Central memory CD4-positive, alpha-beta T cell (primary cell): ENCODE measurements at places on chromosomes 7 and 10.
A peak's percentile ranks its signal among the peaks of the same experiment; 100 is the strongest.

- DNase-seq = no peak
Measured at GRCh38 chr10:22669163-22669711, 45.1 kb downstream of the PIP4K2A start.

- DNase-seq = no peak
Measured at GRCh38 chr7:100191775-100192174, 14.1 kb downstream of the STAG3 start.

DNA sequence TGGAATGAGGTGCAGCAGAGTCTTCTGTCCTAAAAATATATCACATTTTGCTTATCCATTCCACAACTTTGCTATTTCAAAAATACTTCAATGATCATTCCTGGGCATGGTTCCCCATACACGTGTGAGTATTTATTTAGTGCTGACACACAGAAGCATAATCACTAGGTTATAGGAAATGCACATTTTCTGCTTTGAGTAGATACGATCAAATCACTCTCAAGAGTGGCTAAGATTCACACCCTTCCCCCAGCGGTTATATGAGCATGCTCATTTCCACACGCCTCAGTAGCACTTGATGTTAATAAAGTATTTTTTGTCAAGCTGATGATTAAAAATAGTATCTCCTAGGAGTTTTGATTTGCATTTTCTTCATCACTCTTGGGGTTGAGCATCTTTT lies 93.5 kb upstream of the LRRC4 start:
- DNase-seq = no peak

DNA sequence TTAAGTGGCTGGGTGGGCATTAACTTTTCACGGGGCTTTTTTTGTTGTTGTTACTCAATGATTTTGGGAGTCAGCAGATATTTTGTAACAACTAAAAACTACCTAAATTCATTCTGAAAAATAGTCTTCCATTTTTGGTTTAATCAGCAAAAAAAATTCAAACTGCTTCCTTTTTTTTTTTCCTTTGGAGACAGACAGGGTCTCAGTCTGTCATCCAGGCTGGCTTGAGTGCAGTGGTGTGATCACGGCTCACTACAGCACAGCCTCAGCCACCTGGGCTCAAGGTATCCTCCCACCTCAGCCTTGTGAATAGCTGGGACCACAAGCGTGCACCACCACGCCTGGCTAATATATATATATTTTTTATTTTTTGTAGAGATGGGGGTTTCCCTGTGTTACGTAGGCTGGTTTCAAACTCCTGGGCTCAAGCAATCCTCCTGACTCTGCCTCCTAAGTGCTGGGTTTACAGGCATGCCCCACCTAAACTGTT lies 36.5 kb downstream of the SKIDA1 start:
- no peak for DNase-seq

DNA sequence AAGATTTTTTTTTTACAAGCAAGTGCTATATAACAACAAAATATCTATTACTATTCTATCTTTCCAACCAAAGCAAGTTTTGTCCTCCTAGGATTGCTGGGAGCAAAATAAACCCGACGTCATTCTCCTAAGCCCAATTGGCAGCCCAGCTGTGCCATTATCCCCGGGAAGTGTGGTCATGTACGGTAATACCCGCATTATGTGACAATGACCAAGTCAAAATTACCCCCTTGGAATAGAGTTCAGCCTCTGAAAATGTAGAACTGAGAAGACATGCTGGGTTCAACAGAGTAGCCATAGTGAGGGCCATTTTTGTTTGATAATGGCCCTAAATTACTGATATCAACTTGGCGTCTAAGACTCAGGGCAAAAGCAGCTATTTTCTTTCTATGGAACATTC lies 215.5 kb downstream of the LRRTM3 start:
- no peak for DNase-seq

DNA sequence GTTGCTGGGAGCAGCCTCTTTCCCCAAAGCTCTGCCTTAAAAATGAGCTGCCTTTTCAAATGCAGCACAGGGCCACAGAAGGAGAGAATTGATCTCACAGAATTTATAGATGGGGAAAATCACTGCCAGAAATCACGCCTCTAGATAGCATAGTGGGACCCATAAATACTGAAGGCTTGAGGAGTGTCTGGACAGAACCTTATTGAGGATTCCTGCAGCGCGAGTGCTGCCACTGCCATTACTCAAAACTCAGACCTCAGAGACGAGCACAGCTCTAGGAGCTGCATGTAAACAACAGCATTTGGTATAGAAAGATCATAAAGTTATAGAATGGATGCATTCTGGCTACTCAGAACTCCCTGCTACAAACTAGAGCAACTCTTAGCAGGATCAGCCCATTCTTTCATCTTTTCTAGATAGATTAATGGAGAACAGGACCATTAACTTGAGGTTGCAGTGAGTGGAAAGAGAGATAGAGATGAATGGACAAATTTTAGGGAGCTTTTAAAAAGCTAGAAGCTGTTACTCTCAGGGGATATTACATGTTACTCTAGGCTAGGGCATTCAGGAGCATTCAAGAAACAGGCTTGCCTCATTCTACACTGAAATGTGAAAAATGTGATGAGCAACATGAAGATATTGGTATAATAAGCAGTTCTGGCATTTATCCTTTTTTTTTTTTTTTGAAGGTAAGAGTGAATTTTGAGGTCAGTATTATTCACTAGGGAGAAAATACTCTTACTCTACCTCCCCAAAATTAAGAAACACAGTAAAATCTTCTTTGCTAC lies 267.2 kb upstream of the SLC26A5 start:
- DNase-seq = no peak

GRCh38 chr7:146773506-146773905 lies 656.9 kb downstream of the CNTNAP2 start:
- DNase-seq = no peak

DNA sequence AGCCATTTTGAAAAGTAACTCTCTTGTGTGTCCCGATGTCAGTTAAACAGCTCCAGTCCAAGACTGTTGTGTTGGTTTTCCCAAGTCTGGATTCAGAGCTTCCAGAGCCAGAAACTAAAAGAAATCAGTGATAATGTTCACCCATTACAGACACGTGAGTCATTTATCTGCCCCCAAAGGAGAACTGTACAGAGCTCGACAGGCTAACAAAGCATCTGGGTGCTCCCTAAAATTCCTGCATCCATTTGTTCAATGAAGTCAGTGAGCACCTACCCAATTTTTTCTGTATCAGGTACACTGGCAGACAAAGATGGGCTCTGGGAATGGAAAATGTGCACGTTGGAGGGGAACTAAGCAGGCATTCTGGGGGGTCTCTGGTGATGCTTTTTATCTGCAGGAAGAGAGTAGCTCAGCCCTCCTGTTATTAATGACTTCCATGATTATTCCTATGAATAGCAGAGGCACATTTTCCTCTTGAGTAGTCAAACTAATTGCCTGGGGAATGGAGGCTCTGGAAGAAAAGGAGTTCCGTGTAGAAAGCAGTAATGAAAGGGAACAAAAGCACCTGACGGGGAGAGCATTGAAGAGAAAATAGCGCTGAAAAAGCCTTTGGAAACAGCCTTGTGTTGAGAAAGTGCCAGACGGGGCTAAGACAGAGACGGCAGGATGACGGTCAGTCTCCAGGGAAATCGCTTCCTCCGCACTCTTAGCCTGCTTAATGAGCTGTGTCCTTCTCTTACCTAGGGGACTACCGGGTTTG lies 75.3 kb downstream of the GAD2 start:
- DNase-seq = no peak

DNA sequence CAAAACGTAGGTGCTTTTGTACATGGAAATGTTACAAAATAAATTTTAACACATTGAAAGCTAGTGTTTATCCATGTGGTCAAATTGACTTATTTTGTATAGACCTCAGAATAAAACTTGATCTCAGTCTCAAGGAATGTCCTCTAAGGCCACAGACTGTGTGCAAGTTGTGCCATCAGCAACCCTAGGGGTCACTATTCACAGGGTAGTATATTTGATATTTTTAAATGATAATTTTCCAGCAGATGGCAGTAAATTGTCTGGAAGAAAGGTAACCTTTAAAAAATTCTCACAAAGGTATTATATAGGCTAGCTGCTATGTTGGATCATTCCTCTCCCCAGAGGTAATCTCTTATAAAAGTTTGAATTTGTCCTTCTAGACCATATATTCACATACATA lies 12.9 kb upstream of the SNX10 start:
- DNase-seq = no peak

DNA sequence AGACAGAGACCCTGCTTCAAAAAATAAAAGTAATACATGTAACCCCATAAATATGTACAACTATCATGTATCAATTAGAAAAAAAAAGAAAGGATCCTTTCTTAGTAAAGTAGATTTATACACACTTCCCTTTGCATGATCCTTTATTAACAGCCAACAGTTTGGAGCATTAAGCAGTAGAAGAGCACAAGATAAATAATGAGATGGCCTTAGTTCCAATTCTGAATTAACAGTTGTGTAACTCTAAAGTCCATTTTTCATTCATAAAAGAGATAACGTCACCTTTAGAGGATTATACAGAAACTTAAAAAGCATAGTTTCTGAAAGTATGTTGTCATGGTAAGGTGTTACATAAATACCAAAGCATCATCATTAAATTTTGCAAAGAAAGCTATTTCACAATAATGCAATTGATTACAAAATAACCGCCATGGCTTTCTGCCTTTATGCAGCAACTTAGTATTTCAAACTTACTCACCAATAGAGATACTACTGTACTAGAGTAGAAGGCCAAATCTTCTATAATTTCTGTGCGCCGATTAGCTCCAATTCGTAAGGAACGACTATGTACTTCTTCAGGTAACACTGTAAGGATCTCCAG lies 40.3 kb downstream of the TNPO3 start:
- no peak for DNase-seq

DNA sequence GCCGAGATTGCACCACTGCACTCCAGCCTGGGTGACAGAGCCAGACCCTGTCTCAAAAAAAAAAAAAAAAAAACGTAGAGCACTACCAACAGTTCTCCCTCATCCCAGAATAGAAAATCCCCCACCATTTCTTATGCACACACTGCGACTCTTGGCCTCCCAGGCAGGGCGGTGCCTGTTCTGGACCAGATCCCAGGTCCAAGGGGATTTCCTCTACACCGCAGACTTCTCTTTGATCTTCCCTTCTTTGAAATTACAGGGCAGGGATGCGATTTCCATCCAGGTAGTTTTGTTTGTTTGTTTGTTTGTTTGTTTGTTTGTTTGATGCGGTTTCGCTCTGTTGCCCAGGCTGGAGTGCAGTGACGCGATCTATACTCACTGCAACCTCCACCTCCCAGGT lies 91.8 kb downstream of the SEPTIN14 start:
- DNase-seq = no peak

DNA sequence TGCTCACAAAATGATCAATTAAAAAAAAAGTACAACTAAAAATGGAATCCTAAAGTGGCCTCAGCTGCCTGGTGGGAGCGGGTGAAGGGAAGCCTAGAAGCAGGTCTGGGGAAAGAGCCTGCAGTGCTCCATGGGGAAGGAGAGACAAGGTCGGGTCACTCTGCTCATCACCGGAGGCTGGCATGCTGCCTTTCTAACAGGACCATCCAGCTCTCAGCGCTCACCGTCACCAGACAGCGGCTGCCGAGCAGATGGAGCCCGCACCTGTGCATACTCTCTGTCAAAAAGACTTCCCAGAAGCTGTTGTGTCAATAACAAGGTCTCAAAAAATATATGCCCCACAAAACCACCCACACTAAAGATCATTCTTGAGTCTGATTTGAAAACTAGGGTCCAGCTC lies 112.8 kb downstream of the BAMBI start:
- no peak for DNase-seq

DNA sequence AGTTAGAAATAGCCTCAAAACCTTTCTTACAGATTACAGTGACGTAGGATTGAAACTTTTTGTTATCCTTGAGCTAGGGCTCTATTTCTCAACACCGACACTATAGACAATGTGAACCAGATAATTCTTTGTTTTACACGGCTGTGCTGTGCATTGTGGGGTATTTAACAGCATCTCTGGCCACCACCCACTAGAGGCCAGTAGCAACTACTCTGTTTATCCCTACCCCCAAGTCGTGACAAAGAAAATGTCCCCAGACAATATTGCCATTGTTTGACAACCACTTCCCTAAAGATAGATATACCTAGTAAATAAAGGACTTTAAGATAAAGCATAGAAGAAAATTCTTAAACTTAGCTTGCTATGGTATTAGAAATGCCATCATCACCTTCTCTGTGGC lies 359.6 kb downstream of the ARL4A start:
- DNase-seq = no peak

GRCh38 chr10:129101232-129101980 lies 365.6 kb upstream of the MGMT start:
- no peak for DNase-seq

GRCh38 chr7:95011146-95011928 lies 103.9 kb downstream of the PPP1R9A start:
- DNase-seq = no peak

GRCh38 chr10:128062881-128063563 lies 63.2 kb downstream of the MKI67 start:
- DNase-seq = peak; percentile 76

DNA sequence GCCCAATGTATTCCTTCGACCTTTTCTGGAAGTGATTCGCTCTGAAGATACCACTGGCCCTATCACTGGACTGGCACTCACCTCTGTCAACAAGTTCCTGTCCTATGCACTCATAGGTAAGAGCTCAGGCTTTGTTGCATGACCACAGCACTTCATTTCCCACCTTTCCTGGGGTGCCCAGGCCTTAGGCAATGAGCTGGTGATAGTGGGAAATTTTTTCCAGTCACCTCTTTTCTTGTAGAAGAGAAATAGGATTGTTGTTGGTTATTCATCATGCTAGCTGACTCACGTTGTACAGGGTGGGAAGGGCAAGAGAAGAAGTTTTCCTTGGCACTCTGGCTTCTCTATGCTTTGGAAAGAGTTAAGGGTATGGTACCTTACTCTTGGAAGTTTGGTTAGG lies 51.4 kb upstream of the NFKB2 start:
- no peak for DNase-seq

- DNase-seq = no peak
Measured at GRCh38 chr7:25798344-25798743, 353.7 kb upstream of the NFE2L3 start.

DNA sequence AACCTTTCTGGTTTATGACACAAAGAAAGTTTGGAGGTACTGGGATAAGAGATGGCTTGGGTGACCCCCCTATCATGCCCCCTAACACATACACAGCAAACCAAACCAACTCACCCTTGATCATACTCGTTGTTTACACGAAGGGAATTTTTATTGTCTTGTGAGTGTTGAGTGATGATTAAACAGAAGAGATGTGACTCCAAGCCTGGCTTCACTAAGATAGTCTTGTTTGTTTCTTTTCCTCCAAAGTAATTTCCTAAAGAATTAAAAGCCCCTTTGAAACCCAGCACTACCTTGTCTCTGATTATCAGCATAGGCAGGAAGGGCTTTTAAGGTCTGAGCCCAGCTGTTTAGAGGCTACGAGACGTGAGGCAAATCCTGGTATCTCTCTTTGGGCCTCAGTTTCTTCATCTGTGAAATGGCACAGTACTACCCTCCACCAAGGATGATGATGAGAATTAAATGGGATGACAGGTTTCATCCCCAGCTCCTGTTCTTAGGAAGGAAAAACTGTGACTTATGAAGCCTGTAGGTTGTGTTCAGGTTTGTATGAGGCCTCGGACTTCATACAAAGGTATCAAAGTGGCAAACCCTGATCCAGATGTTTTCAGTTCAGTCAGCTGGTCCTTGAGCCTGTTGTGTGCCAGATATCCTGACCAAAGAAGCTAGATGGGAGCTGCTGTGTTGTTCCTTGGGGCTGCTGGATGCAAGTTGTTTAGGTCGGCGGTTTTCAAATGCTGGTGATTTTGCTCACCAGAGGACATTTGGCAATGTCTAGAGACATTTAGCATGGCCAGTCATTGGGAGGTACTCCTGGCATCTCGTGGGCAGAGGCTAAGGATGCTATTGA lies 51.8 kb downstream of the TCF7L2 start:
- no peak for DNase-seq

GRCh38 chr7:152565731-152566130 lies 110.2 kb downstream of the XRCC2 start:
- no peak for DNase-seq

GRCh38 chr7:29249383-29249750 lies 54.8 kb downstream of the CHN2 start:
- DNase-seq = no peak
